ENCODE measurements at places on chromosomes 12 and 14. TPM values are rescaled to one million over a fixed set of nuclear protein-coding genes. Genes with fewer than 3 reads are reported as not detected.

Gene PLCZ1
- not detected for total RNA-seq

Gene NDRG2
- 12.6 TPM for total RNA-seq

Gene SVOP
- not detected for total RNA-seq

Gene SIX1
- total RNA-seq: 0.20 TPM

Gene SYNDIG1L
- total RNA-seq: not detected

Gene ARL1
- 129 TPM for total RNA-seq

Gene PACS2
- 49.7 TPM for total RNA-seq

Gene RAB15
- total RNA-seq: 32.1 TPM

Gene MYO1A
- total RNA-seq: not detected

DNA sequence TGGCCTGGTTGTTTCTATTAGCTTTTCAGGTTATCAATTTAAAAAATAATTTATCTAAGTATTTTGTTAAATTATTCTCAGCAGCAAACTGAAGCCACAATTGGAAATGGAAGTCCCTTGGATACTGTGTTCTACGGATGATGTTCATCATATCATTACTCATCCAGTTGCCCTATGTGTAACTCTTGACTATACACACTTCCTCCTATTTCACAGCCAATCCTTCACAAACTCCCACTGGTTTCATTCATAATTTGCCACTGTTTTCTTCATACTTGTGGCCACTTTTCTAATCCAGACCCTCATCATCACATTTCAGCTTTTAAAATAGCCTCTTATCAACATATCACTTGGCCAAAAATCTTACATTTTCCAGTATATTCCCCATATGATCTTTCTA is 84.0 kb downstream of the CATSPERB start:
- no peaks in the 10 kb centered on the region for H3K27me3 ChIP-seq
- H3K4me3 ChIP-seq: no peak overlapping the region
- H3K4me1 ChIP-seq: no peaks in the 10 kb centered on the region

DNA sequence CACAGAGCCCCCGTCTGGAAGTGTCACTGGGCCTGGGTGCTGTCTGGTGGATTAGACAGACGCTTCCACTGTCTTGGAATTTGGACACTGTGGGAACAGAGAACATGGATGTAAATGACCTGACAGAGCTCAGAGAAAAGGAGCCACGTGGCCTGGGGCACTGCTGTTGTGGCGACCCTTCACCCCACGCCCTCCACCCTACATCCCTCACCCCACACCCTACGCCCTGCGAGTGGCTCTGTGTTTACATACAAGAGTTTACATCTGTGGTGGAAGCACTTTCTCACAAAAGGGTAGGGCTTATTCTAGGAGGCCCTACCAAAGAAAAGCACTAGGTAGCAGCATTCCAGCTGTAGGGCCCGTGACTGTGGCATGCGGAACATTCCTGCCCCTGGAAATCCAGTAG is 47.7 kb downstream of the B4GALNT3 start:
- DNase-seq: no peak
- peaks cover 10% of the 10 kb centered on the region for H3K27me3 ChIP-seq
- H3K27ac ChIP-seq: no peak overlapping the region

DNA sequence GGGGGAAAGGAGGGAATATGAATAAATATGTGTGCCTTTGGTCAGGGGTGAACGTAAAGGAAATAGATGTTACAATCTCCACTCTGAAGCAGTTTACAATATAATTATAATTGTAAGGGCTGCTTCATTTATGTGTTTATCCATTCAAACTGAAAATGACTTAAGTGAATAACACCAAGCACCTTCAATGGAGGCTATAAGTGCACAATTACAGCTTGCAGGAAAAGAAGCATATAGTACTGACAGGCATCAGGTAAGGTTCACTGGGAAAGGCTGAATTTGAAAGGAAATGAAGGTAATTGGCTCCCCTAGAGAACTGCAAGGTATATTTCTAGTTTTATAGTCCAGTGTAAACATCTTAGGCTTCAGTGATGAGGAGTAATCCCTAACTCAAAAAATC is 192.7 kb downstream of the STXBP6 start:
- DNase-seq: no peak
- no peaks in the 10 kb centered on the region for H3K27me3 ChIP-seq
- H3K4me1 ChIP-seq: peaks cover 13% of the 10 kb centered on the region
- no peak overlapping the region for H3K4me3 ChIP-seq

DNA sequence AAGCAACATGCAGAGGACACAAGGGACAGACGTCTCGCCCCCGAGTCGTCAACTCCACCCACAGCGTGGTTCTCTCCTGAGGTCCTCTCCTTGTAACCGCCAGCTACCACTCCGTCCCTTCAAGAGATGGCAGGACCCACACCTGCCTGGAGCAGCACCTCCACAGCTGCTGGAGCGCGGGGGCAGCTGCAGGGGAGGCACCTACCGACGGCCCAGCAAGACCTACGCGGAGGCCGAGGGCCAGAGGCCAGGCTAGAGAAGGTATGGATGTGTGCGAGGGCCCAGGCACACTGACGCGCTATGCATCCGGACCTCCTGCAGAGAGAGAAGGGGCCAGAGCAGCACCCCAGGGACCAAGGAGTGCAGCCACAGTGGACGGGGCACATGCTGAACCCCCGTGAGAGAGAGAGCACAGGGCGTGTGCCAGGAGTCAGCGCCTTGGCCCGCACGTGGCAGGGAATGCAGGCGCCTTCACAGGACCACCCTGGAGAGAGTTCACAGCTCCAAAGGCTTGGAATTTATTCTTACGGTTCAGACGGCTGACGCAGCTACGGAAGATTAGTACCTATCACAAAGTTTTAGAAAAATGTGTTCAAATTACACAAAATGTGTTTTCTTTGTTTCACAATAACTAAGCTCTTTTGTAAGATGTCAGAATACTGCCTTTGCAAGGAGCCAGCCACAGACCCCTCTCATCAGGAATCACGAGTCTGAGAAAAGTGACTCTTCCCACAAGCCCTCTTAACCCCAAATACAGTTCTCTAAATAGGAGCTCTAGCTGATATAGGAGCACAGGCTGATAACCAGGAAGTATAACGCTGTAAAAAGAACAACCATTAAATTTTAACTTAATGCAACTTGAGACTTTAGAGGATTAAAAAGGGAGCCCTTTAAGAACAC is 36.8 kb downstream of the CDC42BPB start:
- H3K4me3 ChIP-seq: no peak overlapping the region
- no peaks in the 10 kb centered on the region for H3K36me3 ChIP-seq
- H3K27ac ChIP-seq: no peak overlapping the region

GRCh38 chr12:111768159-111768895 is 1.6 kb downstream of the ALDH2 start:
- no peak for DNase-seq
- H3K4me1 ChIP-seq: peaks cover 18% of the 10 kb centered on the region
- H3K36me3 ChIP-seq: no peaks in the 10 kb centered on the region
- H3K27me3 ChIP-seq: peaks cover 7% of the 10 kb centered on the region
- no peak overlapping the region for H3K27ac ChIP-seq

DNA sequence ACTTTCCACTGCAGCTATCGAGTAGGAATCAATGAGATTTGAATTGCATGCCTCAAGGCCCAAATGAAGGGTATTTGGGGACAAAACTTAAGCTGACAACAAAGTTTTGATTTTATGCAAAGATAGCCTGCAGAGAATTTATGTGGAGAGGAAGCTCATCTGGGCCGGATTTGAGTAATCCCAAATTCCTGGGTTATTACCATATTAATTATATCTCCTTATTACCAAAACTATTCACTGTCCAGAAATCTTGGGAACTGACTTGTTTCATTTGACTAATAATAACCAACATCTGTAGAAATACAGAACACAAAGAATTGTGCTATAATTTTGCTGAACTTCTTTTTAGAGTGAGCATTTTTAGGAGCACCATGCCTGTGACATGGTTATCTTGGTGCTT is 70.4 kb downstream of the KITLG start:
- no peaks in the 10 kb centered on the region for H3K27me3 ChIP-seq
- no peak overlapping the region for H3K27ac ChIP-seq
- H3K4me3 ChIP-seq: no peak overlapping the region

- DNase-seq: no peak
- no peaks in the 10 kb centered on the region for H3K36me3 ChIP-seq
- no peak overlapping the region for H3K27ac ChIP-seq
These were observed 363.1 kb downstream of the KCNH5 start for GRCh38 chr14:62682208-62682607.

DNA sequence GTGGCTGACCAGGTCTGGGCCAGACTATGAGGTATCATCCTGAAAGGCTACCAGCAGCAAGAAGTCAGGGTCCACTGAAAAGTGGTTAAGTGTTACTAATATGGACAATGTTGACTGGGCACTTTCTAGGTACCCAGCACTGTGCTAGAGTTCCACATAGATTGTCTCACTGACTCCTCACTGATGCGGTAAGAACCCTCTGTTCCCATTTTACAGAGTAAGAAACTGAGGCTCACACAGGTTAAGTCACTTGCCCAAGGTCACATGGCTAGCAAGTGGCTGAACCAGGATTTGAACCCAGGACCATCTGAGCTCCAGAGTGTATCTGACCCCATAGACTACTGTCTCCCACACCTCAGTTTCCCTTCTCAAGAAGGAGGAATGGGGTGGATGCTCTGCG is 4.6 kb upstream of the CCDC85C start:
- no peak overlapping the region for H3K4me3 ChIP-seq
- H3K27ac ChIP-seq: no peak overlapping the region
- H3K36me3 ChIP-seq: no peaks in the 10 kb centered on the region
- no peak for DNase-seq
- H3K27me3 ChIP-seq: no peaks in the 10 kb centered on the region

GRCh38 chr12:108823804-108824203 is 33.6 kb downstream of the SSH1 start:
- peaks cover 33% of the 10 kb centered on the region for H3K36me3 ChIP-seq
- no peaks in the 10 kb centered on the region for H3K27me3 ChIP-seq
- DNase-seq: no peak
- H3K4me1 ChIP-seq: peaks cover 71% of the 10 kb centered on the region
- no peak overlapping the region for H3K4me3 ChIP-seq
- H3K27ac ChIP-seq: peak overlapping the region; percentile 69

GRCh38 chr12:113697104-113697503 is 225.4 kb upstream of the LHX5 start:
- no peaks in the 10 kb centered on the region for H3K4me1 ChIP-seq
- H3K27me3 ChIP-seq: peaks cover 2% of the 10 kb centered on the region
- no peaks in the 10 kb centered on the region for H3K36me3 ChIP-seq
- H3K27ac ChIP-seq: no peak overlapping the region
- no peak overlapping the region for H3K4me3 ChIP-seq
- DNase-seq: no peak

GRCh38 chr12:117404203-117404853 is 42.9 kb upstream of the NOS1 start:
- H3K27ac ChIP-seq: no peak overlapping the region
- no peak for DNase-seq
- no peaks in the 10 kb centered on the region for H3K4me1 ChIP-seq
- H3K4me3 ChIP-seq: no peak overlapping the region

DNA sequence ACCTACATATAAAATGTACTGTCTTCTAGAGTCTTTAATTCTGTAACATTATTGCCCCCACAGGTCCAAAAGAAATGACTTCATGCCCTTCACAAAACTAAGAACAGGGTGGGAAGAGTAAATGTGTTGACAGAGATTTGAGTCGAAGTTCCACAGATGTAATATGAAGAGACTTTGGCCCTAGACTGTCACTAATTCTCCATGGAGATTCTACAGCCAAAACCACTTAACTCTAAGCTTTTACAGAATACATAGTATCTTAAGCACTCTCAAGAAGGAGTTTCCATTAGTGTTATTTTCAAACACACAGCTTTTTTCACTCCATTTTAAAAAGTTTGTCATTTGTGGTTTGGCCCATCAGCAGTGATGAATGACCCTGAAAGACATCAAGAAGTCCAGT is 56.3 kb downstream of the ABCC9 start:
- no peak overlapping the region for H3K27ac ChIP-seq
- DNase-seq: no peak
- no peaks in the 10 kb centered on the region for H3K36me3 ChIP-seq
- H3K4me1 ChIP-seq: no peaks in the 10 kb centered on the region
- no peaks in the 10 kb centered on the region for H3K27me3 ChIP-seq

- DNase-seq: no peak
- no peaks in the 10 kb centered on the region for H3K27me3 ChIP-seq
- no peaks in the 10 kb centered on the region for H3K36me3 ChIP-seq
- H3K27ac ChIP-seq: no peak overlapping the region
- no peak overlapping the region for H3K4me3 ChIP-seq
These were observed 444.1 kb downstream of the IPO8 start for GRCh38 chr12:30251546-30251945.

- no peak overlapping the region for H3K27ac ChIP-seq
- H3K36me3 ChIP-seq: no peaks in the 10 kb centered on the region
- H3K4me3 ChIP-seq: no peak overlapping the region
- no peak for DNase-seq
- H3K4me1 ChIP-seq: no peaks in the 10 kb centered on the region
- H3K27me3 ChIP-seq: no peaks in the 10 kb centered on the region
These were observed 84.1 kb downstream of the CACNA1C start for GRCh38 chr12:2136901-2137300.

DNA sequence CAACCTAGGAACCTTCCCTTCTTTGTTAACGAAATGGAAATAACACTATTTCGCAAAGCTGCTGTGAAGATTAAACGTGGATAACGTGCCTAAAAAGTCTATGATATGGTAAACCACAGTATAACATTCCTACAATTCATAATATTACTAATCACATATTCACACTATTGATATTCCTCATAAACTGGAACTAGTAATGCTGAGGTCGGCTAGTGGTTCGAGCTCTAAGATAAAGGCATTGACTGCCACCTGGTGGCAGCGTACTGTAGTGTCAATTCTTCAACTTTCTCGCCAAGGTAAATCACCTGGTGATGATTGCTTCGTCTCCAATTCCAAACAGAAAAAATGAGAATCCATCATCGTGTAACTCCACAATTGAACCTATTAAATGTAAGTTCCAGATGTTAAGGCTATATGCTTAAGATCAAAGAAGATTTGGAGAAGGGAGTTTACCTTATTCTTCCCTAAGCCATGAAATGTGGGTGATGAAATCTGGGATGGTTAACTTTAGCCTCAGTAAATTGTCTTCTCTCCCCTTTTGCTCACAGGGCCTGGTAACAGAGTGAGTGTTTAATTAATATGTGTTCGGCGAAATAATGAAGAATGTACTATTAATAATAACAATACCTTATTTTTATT is 197.5 kb upstream of the TMEM132C start:
- H3K36me3 ChIP-seq: no peaks in the 10 kb centered on the region
- H3K4me1 ChIP-seq: no peaks in the 10 kb centered on the region
- no peak overlapping the region for H3K4me3 ChIP-seq

GRCh38 chr12:98085046-98085755 is 430.2 kb upstream of the TMPO start:
- no peaks in the 10 kb centered on the region for H3K36me3 ChIP-seq
- H3K27ac ChIP-seq: no peak overlapping the region
- peak; percentile 1 for DNase-seq
- no peaks in the 10 kb centered on the region for H3K27me3 ChIP-seq
- H3K4me3 ChIP-seq: no peak overlapping the region

DNA sequence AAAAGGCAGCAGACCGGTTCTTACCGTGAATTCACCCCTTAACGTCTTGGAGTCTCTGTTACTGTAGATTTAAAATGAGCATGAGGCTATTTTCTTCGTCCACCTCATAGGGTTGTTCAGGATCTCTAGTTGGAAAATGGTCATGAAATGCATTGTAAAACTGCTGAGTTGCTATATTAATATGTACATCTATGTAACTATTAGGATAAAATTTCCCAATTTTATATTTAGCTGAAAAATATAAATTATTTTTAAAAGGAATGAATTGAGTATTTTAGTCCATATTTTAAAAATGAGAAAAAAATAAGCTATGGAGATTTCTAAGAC is 272.7 kb downstream of the ALG10B start:
- no peaks in the 10 kb centered on the region for H3K27me3 ChIP-seq
- H3K27ac ChIP-seq: no peak overlapping the region
- H3K4me1 ChIP-seq: no peaks in the 10 kb centered on the region

- no peak for DNase-seq
- peak overlapping the region; percentile 96 for H3K27ac ChIP-seq
- no peaks in the 10 kb centered on the region for H3K36me3 ChIP-seq
- peak overlapping the region; percentile 92 for H3K4me3 ChIP-seq
- H3K27me3 ChIP-seq: no peaks in the 10 kb centered on the region
These were observed 1.1 kb upstream of the SPATS2 start for GRCh38 chr12:49366096-49366651.

Measured in astrocyte (in vitro differentiated cells and primary cell).